ENCODE measurements at places on chromosomes 16 and 17.

GRCh38 chr16:2150418-2151187, 2.2 kb downstream of the RAB26 start:
- no peak for DNase-seq

DNA sequence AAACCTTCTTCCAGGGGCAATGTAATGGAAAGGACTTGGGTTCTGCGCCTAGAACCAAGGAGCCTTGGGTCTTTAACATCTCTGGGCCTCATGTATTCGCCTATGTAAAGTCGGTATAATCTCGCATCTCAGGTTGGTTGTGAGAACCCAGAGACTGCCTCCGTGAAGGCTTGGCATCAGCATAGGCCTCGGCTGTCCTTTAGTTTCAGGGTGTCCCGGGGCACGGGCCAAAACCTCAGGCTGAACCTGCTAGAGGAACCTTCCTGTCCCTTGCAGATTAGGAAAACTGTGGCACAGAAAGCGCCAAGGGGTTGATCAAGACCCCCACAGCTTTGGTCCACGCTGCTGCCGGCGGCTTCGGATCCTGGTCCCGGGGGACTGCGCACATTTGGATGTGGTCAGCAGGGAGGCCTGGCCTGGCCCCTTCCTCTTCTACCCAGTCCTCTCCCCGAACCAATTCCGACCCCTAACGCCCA, 772 bp upstream of the PHAF1 start:
- DNase-seq: no peak

- no peak for DNase-seq
Observed at GRCh38 chr16:25192096-25192495, 24.7 kb upstream of the AQP8 start.

DNA sequence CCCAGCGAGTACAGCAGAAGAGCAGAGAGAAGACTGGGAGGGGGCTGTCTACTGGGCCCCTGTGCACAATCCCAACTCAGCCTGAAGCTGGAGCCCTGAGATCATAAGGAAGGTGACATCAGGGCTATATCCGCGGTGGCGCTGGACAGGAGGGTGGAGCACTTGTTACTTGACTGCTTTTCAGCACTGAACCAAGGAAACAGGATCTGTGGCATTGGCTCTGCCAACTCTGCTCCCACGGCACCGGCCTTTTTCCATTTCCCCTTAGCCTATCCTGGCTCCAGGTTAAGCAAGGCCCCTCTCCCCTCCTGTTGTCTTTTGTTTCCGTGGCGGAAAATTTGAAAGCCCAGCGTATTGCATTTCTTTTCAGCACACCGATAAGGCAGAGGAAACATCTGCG, 125.0 kb upstream of the IRX3 start:
- no peak for DNase-seq

GRCh38 chr16:82071421-82071820, 36.4 kb downstream of the HSD17B2 start:
- no peak for DNase-seq

- DNase-seq: no peak
Observed at GRCh38 chr16:84463221-84463620, 41.2 kb downstream of the MEAK7 start.

DNA sequence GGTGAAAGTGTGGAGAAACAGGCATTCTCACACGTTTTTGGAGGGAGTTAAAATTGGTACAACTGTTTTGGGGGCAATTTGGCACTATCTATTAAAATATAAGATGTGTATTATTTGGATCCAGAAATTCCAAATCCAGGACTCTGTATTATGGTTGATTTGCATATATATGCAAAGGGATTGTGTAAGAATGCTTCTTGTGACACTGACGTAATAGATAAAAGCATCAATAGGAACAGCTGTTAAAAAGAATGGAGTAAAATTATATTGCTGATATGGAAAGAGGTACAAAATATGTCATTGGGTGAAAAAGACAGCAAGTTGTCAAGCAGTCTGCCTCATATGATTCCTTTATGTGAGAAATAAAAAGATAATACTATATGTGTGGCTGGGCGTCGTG, 17.3 kb downstream of the FA2H start:
- DNase-seq: no peak

Measured in activated naive CD4-positive, alpha-beta T cell treated with Interleukin-2 at 50 U/mL for 16 hours (primary cell).